ENCODE measurements at places on chromosomes 12 and 14.

DNA sequence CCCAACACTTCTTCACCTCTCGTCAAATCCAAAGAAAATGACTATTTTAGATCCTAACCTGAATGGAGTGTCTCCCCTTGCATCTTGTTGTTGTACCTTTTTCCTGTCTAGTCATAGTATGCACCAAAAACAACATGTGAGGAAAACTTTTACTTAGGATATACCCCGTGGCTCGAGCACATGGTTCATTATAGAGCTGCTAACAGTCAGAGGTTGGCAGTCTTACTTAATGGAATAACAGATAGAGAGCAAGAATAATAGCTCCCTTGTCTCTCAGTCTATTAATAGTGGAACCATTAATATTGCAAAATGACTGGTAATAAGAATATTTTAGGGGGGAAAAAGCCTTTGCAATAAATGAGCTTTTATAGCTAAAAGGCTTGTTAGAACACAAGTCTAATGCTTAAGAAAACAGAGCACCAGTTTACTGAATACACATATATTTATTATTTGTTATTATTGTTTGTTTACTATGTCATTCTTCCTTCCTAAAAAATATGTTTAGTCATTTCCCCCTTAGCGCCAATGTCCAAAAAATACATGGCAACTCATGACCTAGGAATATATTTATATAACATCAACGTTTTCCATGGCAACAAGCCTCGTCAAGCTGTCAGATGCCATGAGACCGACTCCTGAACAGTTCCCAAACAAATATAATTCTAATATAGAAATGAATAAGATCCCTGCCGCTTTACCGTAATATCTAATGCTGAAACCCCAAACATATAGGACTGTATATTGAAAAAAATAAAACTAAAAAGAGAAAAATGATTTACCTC, 592.4 kb downstream of the SOX5 start:
- no peak for DNase-seq

- no peak for DNase-seq
Measured at GRCh38 chr12:29492891-29493290, 4.6 kb downstream of the OVCH1 start.

GRCh38 chr14:100052819-100053218, 12.4 kb upstream of the EVL start:
- no peak for DNase-seq

- no peak for DNase-seq
Measured at GRCh38 chr14:83556065-83556464, 1973.9 kb upstream of the FLRT2 start.

DNA sequence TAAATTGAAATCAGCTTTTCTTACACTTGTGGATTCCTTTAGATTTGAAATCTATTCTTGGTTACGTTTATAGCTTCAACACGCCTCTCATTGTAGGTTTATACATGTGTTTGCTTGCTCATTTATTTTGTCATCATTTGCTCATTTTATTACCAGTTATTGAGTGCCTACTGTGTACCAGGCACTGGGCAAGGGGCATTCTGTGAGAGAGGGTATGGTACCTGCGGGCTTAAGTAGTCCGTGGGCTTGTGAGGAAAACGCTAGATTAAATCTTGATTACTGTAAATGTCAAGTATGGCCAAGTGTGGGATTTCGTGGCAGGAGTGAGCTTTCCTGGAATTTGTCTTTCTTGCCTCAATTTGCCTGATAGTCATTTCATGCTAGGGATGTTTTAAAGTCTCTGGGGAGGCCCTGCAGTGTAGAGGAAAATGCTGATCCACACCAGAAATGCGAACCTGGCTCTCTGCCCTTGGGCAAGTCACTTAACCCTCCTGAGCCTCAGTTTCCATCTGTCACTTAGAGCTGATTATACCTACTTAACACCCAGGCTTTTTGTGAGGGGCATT, 92.7 kb downstream of the CACNA1C start:
- no peak for DNase-seq

- DNase-seq = no peak
Measured at GRCh38 chr12:52418576-52419110, 12.5 kb upstream of the KRT82 start.

DNA sequence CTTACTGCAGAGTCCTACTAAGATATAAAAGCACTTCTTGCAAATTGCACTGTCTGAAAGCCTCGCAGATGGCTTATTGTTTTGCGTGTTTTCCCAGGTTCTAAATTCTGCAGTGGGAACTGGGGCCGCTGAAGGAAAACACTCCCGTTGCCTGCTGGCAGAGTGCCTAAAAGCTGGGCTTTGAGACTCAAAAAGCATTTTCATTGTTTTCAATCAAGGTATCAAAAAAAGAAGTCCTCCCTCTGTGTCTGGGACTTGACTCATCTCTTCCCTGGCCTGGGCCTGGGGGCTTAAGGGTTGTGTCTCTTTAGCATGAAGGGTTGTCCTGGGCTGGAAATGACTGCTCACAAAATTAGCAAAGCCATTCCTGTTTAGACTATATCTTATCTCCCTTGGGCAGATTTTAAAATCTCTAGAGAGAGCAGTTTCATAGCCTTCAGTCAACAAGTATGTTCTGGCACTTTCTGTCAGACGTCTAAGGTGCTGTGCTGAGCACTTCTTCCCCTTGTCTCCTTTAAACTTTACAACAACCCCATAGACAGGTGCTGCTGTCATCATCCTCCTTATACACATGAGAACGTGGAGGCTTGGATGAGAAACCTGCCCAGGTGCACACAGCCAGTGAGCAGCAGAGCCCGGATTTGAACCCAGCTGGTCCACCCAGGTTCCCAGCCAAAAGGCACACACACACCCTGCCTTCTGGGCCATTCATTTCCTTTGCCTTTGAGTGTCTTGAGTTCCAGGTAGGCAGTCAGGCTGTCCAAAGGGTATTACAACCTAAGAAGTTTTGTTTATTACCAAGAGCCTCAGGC, 31.1 kb downstream of the ELK3 start:
- no peak for DNase-seq

DNA sequence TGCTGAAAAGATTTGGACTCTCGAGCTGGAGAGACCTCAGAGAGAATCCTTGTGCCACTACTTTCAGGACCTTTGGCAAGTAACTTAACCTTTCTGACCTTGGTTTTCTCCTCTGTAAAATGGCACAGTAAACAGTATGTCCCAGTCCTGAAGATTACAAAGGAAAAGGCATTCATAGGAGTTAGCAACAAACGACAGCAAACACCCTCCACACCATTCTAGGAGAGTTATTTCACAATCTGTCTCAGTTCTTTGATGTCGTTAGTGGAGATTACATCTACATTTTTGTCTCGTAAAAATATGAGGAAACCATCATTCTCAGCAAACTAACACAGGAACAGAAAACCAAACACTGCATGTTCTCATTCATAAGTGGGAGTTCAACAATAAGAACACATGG, 205.7 kb downstream of the ITPR2 start:
- no peak for DNase-seq

DNA sequence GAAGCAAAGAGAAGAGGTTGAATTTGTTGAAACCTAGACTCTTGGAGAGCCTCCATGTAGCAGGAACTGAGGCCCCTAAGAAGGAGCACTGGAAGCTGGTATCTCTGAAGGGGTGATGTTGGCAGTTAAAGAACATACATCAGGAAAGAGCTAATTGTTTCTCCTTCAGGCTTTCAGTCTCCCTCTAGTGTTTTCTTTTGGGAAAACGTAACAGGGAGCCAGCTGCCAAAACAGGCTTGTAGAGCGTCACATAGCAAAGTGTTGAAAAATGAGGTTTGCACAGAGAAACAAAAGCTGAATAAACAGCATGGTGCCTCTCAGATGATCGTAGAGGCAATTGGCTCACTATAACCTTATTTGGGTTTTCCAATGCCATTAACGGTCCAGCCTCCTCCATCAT, 46.9 kb upstream of the CAND1 start:
- no peak for DNase-seq

- DNase-seq = no peak
Measured at GRCh38 chr12:96828169-96828789, 78.8 kb upstream of the NEDD1 start.

Data from activated naive CD4-positive, alpha-beta T cell treated with Interleukin-2 at 50 U/mL for 16 hours (primary cell).